ENCODE measurements at places on chromosomes 3 and 15.

DNA sequence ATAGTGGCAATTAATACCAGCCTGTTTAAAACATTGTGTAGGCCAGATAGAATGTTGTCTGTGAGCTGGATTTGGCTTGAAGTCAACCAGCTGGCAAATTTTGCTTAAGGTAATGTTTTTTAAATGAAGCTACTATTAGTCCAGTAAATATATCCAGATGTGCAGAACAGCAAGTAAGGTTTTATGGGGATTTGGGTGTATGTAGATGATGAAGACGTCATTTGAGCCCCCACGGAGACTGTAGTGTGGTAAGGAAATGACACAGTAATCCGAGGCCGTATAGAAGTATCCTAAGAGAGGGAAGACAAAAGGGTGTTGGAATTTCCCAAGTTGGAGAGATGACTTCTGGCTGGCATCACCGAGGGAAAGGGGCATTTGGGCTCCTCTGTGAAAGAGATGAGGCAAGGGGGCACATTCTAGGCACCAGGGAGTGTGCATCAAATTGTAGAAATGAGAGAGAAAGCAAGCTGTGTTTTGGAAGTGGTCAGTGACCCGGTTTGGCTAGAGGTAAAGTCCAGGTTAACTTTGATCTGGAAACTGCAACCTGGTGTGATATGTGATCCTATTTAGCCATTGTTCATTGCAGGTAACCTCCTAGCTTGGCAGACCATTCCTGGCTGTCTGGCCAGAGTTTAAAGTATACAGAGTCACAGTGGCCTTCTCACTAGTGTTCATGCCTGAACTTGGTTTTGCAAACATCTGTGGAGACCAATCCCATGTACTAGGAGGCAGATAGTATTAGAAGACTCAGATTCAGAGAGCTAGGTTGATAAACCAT lies 104.2 kb downstream of the ITPR1 start:
- DNase-seq: no peak

- no peak for DNase-seq
Observed at GRCh38 chr15:70932397-70932796, 39.8 kb downstream of the LRRC49 start.

- DNase-seq: no peak
Observed at GRCh38 chr3:10520072-10520471, 14.7 kb upstream of the ATP2B2 start.

DNA sequence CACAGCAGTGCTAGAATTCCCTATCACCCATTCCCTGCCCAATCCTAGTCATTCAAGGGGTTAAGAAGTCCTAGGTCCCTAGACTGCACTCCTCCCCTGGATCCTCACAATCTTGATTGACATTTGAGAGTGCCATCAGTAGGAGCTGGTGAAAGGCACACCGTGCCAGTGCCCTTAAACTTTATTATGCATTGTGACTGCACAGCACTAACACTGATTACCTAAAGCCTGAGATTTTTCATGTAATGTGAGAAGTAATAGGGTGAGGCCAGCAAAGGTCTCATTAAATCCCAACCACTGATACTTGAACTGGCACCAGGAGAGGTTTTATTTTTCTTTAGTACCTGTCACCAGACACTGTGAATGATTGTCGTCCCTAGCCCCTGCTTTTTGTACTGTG lies 16.3 kb downstream of the GXYLT2 start:
- DNase-seq: no peak

Data from left hindlimb (tissue), 1 donor.